Amniotic stem cell (primary cell): ENCODE measurements at places on chromosomes 2 and 18.

GRCh38 chr18:62876828-62877227 is 161.5 kb downstream of the PHLPP1 start:
- no peak for DNase-seq

- no peak for DNase-seq
Observed at GRCh38 chr2:59232394-59233165, 991.5 kb upstream of the FANCL start.

GRCh38 chr18:3012136-3013023 is 564 bp downstream of the LPIN2 start:
- DNase-seq = no peak

DNA sequence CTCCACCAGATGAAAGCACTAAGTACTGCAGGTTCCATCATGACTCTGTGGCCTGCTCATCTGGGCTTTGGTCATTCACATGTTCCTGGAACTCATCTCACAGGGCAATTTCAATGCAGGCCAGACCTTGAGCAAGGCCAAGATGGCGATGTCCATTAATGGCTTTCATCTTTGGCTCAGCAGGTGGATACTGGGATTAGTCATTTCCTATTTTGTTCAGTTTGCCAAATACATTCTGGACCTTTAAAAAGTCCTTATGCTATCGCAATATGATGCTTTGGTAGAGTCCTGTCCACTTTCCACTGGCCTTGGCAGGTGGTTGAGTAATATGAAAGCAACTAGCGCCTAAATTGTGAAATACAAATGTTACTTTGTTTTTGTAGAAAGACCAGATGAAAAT is 170.1 kb upstream of the REV1 start:
- DNase-seq = no peak

DNA sequence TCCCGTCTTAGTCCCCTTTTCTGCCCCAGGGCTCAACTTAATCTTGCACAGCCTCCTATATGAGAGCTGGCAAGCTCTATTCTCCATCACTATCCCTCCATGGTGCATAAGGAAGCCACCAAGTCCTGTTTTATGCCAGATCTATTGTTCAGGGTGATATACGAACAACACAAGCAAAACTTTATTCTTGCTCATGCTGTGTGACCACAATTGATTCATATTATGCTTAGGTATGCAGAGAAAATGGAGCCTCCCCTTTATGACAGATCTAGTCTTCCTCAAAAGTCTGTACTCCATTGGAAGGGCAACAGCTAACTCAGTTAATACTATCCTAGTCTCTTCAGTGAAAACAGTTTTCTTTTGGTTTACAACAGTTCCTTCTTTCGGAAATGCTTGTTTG is 94.0 kb upstream of the STON1 start:
- no peak for DNase-seq
